ENCODE measurements at places on chromosomes 2 and 18. TPM values are rescaled to one million over a fixed set of nuclear protein-coding genes. Genes with fewer than 3 reads are reported as not detected.

Gene RAMP1
- 3.1 TPM for total RNA-seq

Gene NEURL3
- total RNA-seq = not detected

Gene RIT2
- total RNA-seq = not detected

Gene GPR155
- total RNA-seq = 2.7 TPM

Gene KYNU
- total RNA-seq = 0.24 TPM

Gene PDE11A
- 3.6 TPM for total RNA-seq

GRCh38 chr2:3805201-3805939 lies 102.0 kb downstream of the DCDC2C start:
- no peak for DNase-seq
- no peaks in the 10 kb centered on the region for H3K36me3 ChIP-seq
- no peak overlapping the region for H3K27ac ChIP-seq
- no peak overlapping the region for H3K4me3 ChIP-seq
- no peaks in the 10 kb centered on the region for H3K27me3 ChIP-seq

- no peak for DNase-seq
- H3K27me3 ChIP-seq = no peaks in the 10 kb centered on the region
- no peaks in the 10 kb centered on the region for H3K4me1 ChIP-seq
Measured at GRCh38 chr18:31850844-31851243, 90.2 kb upstream of the SLC25A52 start.

DNA sequence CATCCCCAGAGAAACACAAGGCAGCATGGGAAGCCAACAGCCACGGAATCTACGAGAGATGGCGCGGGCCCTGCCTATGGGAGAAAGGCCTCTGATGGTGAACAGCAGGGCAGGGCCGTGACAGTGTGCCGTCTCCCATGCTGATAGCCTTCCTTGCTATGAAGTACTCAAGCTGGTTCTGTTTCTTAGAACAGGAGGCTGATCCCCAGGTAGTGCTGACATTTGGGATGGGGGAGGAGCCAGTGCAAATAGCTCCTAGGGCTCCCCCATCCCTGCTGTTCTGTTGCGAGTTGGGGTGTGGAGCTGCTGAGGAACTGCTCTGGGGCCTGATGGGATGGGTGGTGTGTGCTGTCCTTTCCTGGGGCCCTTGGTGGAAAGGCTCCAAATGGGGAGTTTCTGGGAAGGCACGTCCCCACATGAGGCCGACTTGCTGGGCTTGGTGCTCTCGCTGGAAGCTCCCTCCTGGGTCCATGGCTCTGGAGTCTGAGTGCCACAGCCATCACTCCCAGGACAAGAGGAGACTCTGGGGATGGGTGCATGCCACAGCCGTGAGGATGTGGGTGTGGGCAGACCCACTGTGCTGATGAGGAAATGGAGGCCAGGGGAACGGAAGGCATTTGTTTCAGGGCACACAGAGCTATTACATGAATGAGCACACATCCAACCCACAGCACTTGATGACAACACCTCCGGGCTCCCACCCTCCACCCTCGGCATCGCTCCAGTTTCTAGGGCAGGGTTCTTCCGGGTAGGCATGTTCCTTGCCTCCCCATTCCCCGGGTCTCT lies 246.8 kb downstream of the HDAC4 start:
- no peak overlapping the region for H3K27ac ChIP-seq
- no peaks in the 10 kb centered on the region for H3K36me3 ChIP-seq
- DNase-seq = no peak
- H3K4me3 ChIP-seq = no peak overlapping the region
- H3K27me3 ChIP-seq = no peaks in the 10 kb centered on the region

DNA sequence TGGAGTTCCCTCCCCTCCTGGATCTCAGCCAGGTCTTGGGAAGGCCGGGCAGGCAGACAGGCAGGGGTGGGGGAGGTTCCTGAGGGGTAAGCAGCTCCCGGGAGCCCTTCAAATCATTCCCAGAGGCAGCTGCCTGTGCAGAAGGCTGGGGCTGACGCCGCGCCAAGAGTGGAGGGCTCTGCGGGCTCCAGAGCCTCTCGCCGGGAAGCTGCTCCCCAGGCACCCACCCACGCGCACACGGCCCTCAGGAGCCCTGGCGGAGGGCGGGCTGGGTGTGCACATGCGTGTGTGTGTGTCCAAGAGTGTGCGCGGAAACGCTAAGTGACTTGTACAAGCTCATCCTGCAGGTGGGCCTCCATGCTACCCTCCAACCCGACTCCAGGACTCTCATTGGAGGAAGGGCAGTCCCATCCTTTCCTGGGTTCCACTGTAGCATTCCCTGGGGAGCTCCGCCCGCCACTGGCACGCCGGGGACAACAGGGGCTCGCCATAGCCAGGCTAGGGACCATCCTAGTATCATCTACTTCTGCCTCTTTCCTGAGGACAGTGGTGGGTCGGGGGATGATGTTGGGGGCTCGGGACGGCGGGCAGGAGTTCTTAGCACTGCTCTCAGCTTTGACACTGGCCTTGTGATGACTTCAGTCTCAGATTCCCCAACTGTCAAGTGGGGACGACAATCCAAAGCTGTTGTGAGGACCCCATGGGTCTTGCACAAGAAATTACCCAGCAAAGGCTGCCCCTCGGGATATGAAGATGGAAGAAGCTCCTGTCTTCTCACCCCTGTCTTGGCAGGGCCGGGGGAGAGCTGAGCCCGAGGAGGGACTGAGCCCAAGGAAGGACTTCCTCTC lies 50.3 kb downstream of the INHBB start:
- H3K27ac ChIP-seq = no peak overlapping the region
- H3K4me1 ChIP-seq = peaks cover 9% of the 10 kb centered on the region

- peak; percentile 51 for DNase-seq
- no peaks in the 10 kb centered on the region for H3K27me3 ChIP-seq
Measured at GRCh38 chr2:186780701-186781316, 68.2 kb downstream of the ZSWIM2 start.

DNA sequence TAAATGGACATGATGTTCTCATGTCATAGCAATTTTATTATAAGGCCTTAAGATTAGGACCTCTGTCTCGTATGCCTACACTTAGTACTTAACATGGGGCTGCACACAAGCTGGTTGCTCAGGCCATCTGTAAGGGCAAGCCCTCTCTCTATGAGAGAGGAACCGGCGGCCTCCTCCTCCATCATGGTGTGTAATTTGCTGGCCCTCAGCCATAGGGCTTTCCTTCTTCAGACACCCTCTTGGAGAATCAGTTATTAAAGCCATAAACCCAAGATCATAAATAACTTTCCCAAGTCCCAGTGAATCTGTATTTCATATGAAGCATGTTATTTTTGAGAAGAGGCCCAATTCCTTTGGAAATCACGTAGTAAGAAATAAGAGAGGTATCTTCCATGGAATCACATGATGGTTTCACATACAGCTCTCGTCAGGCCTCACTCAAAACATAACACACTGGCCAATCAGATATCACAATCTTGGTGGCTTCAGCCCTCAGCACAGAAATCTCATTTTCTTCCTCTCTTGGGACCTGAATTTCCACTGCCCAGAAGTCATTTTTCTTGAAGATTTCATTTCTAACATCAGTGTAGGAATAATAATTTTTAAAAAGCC lies 92.6 kb downstream of the RDH14 start:
- H3K4me3 ChIP-seq = no peak overlapping the region
- no peaks in the 10 kb centered on the region for H3K4me1 ChIP-seq
- no peak overlapping the region for H3K27ac ChIP-seq

GRCh38 chr2:147364597-147364996 lies 480.2 kb upstream of the ACVR2A start:
- H3K4me1 ChIP-seq = no peaks in the 10 kb centered on the region
- DNase-seq = no peak
- H3K4me3 ChIP-seq = no peak overlapping the region
- no peak overlapping the region for H3K27ac ChIP-seq
- H3K27me3 ChIP-seq = no peaks in the 10 kb centered on the region

- H3K4me1 ChIP-seq = peaks cover 7% of the 10 kb centered on the region
- no peaks in the 10 kb centered on the region for H3K36me3 ChIP-seq
- no peaks in the 10 kb centered on the region for H3K27me3 ChIP-seq
- H3K4me3 ChIP-seq = no peak overlapping the region
- no peak overlapping the region for H3K27ac ChIP-seq
Measured at GRCh38 chr2:48248251-48248933, 281.6 kb upstream of the STON1 start.

DNA sequence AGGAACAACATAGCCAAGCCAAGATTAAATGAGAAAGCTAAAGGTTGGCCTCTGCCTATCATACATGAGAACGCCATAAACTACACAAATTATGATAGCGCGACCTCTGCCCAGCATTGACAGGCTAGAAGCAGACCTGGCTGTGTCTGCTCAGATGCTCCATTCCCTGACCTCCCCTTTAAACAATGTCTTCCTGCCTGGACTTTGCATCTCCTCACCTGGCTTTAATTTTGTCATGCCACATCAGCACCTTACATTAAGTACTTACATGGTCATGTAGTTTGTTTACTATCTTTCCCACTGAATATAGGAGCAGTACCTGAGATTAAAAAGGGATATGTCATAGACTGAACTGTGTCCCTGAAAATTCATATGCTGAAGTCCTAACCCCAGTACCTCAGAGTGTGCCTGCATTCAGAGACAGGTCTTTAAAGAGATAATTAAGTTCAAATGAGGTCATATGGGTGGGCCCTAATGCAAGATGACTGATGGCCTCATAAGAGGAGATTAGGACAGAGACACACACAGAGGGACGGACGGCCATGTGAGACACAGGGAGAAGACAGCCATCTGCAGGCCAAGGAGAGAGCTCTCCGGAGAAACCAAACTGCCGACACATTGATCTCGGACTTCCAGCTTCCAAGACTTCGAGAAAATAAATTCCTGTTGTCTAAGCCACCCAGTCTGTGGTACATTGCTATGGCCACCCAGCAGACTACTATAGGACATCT lies 103.7 kb downstream of the BIN1 start:
- H3K4me3 ChIP-seq = no peak overlapping the region
- H3K36me3 ChIP-seq = no peaks in the 10 kb centered on the region
- no peaks in the 10 kb centered on the region for H3K27me3 ChIP-seq
- no peak for DNase-seq
- peaks cover 10% of the 10 kb centered on the region for H3K4me1 ChIP-seq

- peaks cover 5% of the 10 kb centered on the region for H3K4me1 ChIP-seq
- H3K4me3 ChIP-seq = peak overlapping the region; percentile 93
- H3K27ac ChIP-seq = peak overlapping the region; percentile 93
- no peaks in the 10 kb centered on the region for H3K27me3 ChIP-seq
Measured at GRCh38 chr2:88626171-88627054, 851 bp downstream of the EIF2AK3 start.

DNA sequence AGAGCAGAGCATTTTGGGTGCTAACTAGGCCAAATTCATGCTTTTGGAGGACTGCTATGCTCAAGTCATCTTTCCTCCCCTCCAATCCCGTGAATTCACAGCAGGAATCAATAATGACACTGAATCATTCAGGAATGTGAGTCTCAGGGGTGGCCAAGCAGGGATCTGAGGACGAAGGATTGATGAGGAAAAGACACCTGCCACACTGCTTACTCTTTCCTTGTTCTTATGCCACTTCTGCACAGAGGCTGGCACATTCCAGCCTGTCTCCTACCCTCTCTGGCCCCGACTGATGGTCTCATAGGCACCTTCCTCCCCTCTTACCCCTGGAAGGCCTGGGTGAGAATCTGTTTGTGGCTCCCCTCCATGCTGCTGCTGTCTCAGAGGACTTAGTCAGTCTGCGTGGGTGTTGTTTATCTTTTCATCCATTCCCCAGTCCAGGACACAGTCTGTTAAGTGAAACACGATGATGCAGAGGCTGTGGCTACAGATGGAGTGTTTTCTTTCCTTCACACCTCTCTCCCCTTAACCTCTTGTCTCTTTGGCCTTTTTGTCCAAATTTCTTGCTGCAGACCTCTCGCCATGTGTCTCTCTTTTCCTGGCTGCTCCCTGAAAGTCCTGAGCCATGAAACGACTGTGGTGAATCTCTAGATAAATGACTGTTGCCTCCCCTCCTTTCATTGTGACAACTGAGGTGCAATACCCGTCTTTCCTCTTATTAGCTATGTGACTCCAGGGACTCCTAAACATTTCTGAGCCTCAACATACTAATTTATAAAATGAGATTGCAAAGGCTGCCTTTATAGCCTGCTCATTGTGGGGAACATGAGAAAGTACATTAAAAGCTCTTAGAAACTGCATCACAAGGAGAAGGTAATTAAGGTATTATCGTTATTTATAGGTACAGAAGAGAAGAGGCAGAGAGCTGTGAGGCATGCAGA lies 86.9 kb downstream of the RDH14 start:
- no peaks in the 10 kb centered on the region for H3K4me1 ChIP-seq
- no peaks in the 10 kb centered on the region for H3K36me3 ChIP-seq
- no peak overlapping the region for H3K4me3 ChIP-seq
- no peaks in the 10 kb centered on the region for H3K27me3 ChIP-seq
- H3K27ac ChIP-seq = no peak overlapping the region
- peak; percentile 78 for DNase-seq

DNA sequence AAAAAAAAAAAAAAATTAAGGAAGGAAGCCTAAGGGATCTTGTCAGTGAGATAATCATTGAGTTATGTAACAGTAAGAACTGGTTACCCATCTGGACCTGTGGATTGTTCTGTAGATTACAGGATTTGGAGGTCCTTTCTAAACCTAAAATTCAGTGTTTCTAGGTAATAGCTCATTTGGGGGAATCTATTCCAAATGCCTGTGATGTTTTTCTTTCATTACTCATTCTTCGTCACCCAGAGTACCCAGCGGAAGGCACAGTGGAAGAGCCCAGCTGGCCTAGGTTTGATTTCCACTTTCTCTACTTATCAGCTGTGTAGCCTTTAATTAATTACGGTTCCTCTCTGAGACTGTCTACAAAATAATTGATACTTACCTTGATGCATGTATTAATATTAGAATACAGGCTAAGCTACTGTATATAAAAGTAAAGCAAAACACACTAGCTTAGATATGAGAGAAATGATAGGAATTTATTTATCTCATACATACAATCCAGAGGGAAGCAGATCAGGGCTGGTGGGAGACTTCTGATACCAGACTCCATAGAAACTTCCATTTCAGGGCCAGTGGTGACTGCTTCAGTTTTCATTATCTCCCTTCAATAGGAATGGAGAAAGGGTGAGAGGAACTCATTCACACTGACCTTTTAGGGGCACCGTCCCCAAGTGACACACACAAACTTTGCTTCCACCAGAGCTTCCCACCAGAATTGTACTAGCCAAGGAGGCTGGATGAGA lies 115.8 kb upstream of the NOSTRIN start:
- peak; percentile 52 for DNase-seq
- no peaks in the 10 kb centered on the region for H3K27me3 ChIP-seq
- peak overlapping the region; percentile 4 for H3K27ac ChIP-seq
- H3K4me1 ChIP-seq = peaks cover 13% of the 10 kb centered on the region
- no peaks in the 10 kb centered on the region for H3K36me3 ChIP-seq

DNA sequence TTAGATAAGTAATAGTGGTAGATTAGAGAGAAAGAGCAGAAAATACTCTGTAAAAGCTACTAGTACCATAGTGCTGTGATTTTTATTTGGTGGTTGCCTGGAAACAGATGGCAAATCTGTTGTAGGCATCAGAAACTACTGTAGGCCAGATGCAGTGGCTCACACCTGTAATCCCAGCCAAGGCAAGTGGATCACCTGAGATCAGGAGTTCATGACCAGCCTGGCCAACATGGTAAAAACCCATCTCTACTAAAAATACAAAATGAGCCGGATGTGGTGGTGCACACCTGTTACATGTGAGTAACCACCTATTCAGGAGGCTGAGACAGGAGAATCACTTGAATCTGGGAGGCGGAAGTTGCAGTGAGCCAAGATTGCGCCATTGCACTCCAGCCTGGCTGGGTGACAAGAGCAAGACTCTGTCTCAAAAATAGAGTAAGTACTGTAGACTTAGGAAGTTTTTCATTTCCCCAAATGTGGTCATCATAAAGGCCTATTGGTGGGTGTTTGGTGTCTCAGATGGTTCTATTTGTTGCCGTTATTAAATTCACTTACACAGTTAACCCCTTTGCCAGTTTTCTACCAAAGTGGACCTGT lies 79.6 kb downstream of the SPTBN1 start:
- peak; percentile 25 for DNase-seq
- H3K4me3 ChIP-seq = no peak overlapping the region
- peaks cover 13% of the 10 kb centered on the region for H3K4me1 ChIP-seq
- H3K27ac ChIP-seq = no peak overlapping the region
- H3K36me3 ChIP-seq = peaks cover 4% of the 10 kb centered on the region
